ENCODE measurements at places on chromosomes 2 and 18. TPM values are rescaled to one million over a fixed set of nuclear protein-coding genes. Genes with fewer than 3 reads are reported as not detected.

DNA sequence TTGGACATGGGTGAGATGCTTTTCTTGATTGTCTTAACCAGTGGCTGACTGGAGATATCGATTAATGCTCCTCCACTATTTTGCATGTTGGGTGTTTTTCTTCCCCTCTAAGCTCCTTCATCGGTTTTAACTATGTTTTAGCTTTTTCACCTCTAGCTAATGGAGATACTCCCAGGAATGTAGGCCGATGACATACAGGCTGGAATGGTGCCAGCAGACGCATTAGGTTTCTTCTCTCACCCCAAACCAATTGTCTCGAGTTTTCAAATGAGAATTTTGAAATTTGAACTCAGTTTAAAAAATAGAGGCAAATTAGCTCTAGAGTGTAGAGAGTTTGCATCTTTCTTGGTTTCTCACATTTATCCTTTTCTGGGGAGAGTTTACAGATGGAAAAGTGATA is 247.6 kb downstream of the RPRM start:
- no peak for DNase-seq

DNA sequence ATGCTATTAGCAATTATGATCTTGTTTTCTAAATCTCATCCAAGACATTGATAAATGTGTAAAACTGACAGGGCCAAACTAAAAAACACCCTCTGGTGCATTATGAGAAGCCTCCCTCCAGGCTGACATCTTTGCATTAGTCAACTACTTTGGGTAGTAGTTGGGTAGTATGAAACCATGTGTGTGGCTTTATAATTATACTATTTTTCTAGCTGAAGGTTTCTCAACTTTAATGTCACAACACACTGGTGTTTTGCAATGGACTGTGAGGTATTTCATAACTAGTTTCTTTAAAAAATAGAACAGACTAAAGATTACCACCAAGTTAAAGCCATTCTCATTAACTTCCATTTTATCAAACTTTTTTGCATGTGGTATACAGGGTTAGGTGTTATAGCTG is 73.1 kb upstream of the RBMS1 start:
- DNase-seq = no peak

- DNase-seq = no peak
Measured at GRCh38 chr2:73704285-73704684, 32.9 kb downstream of the TPRKB start.

- no peak for DNase-seq
Measured at GRCh38 chr2:99520813-99521212, 31.0 kb upstream of the REV1 start.

DNA sequence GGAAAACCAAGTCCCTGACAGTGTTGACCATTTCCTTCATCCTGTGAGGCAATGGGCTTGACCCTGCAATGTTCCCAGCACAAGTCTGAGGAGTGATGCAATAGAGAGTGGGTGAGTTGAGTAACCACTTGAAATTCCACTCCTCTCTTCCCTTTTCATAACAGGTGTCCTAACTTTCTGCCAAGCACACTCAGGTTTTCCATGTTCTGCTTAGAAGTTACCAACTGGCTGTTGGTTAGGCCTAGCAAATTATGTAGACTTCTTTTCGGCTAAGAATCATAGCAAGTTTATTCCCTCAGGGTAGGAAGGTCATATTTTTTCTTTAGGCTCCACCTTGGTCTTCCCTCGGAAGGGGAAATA is 11.5 kb downstream of the GNLY start:
- peak; percentile 87 for DNase-seq

Gene ACADL
- 131 TPM for total RNA-seq

Gene PJVK
- 3.7 TPM for total RNA-seq

Gene MAL
- total RNA-seq = not detected

Data from upper lobe of left lung (tissue), 6 donors.